ENCODE measurements at places on chromosomes 2 and 18.

- DNase-seq, result peak; percentile 20
Observed at GRCh38 chr2:151043484-151043883, 218.2 kb downstream of the RBM43 start.

- no peak for DNase-seq
Observed at GRCh38 chr2:237868631-237869342, 9.4 kb downstream of the RAMP1 start.

DNA sequence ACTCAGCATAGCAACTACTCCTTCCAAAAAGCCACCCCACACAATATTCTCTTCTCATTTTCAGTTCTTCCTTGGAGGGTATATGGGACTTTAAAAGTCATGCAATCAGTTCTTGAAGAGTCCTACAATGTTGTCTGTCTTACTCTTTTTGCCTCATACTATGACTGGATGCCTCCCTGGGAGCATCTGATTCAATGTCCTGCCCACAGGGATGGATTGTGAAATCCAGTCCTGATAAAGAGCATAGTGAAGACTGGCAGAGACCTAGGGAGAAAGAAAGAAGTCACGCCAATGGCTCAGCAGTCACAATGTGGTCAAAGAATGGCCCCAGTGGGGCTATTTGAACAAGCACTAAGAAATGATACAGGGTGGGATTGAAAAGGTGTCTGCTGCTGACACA lies 155.1 kb upstream of the SERPINE2 start:
- no peak for DNase-seq

GRCh38 chr2:48588745-48589144 lies 28.9 kb upstream of the GTF2A1L start:
- DNase-seq, result no peak

DNA sequence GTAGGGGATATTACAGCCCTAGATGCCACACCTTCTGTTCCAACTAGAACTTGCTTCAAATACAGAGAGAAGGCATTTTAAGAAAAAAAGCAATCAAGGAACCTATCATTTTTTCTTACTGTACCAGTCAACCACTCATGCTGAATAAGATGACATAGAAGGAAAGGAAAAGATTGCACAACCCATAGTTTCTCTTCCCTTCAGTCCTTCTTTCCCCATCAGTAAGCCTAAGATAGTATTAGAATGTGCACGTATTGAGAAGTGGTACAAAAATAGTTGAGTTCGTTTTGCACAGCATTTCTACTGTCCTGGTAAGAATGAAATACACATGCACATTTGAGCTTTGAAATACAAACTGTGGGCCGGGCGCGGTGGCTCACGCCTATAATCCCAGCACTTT lies 27.0 kb upstream of the HK2 start:
- DNase-seq, result no peak

- no peak for DNase-seq
Observed at GRCh38 chr2:213232649-213233437, 51.4 kb upstream of the SPAG16 start.

- DNase-seq, result no peak
Observed at GRCh38 chr2:102251042-102251848, 60.1 kb upstream of the IL1RL1 start.

Data from HEK293T (cell line).